Fibroblast of upper back skin (primary cell): ENCODE measurements at places on chromosomes 11 and 22.

DNA sequence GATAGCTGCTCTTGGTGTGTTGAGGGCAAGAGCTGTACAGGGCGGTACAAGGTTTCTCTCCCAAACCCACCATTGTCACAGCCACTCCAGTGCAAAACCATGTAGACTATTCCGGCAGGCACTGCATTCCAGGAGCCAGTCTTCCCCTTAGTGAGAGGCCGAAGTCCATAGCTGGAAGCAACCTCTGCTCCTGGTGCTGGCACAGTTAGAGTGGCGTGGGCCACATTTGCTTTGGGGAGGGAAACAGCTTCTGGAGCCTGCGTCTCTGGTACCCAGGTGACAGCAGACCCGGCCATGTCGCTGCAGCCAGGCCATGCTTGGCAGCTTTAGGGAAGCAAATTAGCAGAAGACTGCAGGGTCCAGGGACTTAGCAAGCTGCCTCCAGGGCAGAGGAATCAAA lies 788.0 kb downstream of the BRD1 start:
- DNase-seq, result no peak

DNA sequence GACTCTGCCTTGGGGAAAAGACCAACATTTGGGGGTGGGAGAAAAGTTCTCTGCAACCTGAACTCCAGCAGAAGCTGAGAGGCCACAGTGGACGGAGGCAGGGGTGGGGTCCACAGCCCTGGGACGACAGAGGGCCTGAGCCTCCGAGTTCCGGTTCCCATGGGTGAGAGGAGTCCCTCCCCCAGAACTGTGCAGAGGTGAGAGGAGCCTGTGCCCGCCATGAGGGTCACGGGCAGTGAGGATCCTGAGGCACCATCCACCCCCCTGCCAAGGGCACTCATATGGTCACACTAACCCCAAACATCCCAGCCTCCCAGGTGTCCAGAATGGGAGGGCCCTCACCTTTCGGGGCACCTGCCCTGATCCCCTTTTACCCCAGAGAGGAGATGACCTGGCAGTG lies 30.5 kb downstream of the KIAA0930 start:
- DNase-seq, result no peak

DNA sequence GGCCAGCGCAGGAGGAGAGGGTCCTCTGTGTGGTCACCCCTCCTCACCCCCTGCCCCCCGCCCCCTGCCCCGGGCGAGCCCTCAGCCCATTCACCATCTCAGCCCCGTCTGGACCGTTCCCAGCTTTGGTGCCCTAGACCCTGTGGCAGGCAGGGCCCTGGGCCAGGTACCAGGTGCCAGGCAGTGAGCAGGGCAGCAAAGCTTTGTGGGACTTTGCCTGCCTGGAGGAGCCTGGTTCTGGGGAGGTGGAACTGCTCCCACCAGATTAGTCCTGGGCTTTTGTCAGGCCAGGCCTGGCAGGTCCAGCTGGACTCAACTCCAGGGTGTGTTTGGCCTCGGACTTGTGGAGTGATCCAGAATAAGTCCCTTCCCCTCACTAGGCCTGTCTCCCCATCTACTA lies 13.7 kb upstream of the MYRF start:
- no peak for DNase-seq

DNA sequence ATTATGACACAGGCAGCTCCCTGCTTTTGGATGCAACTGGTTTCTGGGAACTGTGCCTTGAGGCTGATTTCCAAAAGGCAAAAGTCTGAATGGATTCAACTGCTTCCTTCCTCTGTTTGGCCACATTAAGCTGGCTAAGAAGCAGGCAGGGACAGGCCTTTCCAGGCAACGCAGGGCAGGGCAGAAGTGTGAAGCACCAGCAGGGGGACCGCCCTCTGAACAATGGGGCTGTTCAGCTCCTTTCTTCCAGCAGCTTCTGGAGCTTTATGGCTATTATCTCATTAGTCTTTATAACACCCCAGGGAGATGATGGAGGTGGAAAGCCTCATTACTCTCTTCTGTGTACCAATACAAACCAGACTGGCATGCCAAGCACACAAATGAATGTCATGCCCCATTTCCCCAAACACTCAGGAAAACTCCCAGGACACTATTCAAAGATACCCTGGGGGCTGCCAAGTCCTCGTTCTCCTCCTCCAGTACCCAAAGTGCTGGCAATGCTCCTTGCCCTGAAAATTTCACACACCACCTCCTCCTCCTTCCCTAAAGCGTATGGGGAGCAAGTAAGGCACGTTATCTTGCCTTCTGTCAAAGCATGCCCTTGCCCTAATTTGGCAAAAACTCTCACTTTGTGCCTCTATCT lies 21.3 kb downstream of the MORC2 start:
- no peak for DNase-seq

DNA sequence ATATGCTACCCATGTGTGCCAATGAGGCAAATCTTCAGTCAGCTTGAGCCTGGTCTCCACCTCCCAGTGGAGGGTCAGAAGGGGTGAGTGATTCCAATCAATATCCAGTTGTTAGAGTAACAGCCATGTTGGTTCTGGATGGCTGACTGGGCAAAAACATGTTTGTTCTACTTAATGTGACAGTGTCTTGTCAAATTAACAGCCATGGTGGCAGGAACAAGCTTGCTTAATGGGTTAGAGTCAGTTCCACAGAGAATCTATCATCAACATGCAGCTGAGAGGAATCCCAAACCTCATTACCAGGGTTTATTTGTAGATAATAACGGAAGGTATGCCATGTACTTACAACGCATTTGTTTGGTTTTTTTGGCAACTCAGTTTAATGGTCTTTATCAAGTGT lies 133.2 kb downstream of the SLC17A6 start:
- DNase-seq, result no peak

DNA sequence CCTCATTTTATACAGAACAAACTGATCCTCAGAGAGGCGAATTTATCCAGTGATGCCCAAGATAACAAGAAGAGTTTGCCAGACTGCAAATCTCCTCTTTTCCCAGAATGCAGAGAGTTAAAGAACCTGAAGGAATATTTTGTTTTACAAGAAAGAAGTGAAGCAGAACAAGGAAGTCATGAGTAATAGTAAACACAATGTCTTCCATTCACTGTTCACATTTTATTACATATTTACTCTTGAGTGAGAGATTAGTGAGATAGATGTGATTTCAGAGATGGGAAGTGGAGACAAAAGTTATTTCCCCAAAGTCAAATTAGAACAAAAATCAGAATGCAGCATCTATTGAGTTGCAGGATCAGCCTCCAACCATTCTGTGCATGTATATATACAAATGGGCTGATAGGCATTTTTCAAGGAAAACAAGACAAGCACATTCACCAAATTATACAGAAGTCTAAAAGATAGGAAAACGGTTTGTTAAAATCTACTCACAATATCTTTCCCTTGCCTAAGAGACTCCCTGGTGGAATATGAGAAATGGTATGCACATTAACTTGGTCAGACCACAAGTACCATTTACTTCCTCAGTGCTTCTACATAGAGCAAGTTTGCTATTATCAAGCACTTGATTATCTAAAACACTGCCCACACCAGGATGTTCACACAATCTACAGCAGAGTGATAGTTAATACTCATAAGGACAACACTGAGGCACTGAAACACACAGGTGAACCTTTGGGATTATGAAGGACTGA lies 12.0 kb downstream of the GUCY1A2 start:
- DNase-seq, result no peak

DNA sequence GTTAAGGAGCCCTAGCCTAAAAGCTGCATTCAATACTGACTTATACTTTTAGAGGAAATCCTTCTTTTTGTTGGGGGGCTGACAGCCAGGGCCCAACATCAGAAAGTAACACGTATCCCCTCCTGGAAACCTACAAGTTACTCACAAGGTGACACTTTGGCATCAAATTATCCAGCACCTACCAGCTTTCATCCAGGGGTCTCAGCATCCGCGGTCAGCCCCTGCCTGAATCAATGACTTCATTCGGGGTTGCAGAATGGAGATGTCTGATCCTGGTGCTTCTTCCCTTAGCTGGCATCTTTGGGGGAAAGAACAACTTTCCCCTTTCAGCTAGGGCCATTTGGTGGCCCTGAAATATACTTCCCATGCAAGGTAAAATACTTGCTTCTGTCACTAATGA lies 5.3 kb upstream of the NAP1L4 start:
- DNase-seq, result no peak

- no peak for DNase-seq
Measured at GRCh38 chr11:35742707-35743454, 80.3 kb downstream of the TRIM44 start.

GRCh38 chr11:27563201-27563600 lies 56.6 kb upstream of the LIN7C start:
- DNase-seq, result peak; percentile 27

- DNase-seq, result no peak
Measured at GRCh38 chr11:59418156-59418555, 8.1 kb downstream of the OR5A2 start.

DNA sequence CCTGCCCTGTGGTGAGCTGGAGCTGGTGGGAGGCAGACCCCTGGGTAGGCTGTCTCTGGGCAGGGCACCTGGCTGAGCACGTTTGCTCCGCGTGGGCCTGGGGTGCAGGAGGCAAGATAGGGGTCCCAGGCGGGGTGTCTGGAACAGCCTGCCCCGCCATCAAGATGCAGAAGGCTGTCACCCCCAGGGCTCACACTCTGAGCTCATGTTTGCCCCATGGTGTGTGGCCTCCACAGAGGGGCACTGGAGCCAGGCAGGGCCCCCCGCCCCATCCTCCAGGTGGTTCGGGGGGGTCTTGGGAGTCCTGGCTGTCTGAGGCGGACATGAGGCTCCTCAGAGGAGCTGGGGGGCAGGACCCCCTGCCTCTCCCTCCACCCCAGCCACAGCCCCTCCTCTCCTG lies 28.9 kb upstream of the CARS1 start:
- no peak for DNase-seq

- no peak for DNase-seq
Measured at GRCh38 chr22:49693848-49694247, 133.8 kb downstream of the BRD1 start.

DNA sequence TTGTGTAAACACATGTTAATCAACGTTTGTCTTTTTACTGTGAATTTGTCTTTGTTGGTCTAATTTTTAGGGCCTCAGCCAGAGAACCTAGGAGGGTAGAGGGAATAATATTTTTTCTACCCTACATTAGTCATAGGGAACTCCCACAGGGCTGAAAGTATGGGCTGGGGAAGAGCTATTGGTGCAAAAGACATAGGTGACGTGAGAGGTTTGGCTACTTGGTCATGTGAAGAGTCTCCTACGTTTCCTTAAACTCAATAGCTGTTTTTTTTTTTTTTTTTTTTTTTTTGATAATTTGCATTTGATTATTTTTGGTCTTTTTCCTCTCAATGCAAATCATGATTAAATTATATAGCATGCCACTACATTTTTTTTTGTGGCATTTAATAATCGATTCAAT lies 15.9 kb upstream of the MMP7 start:
- DNase-seq, result no peak

GRCh38 chr22:41302811-41303210 lies 1.5 kb downstream of the ZC3H7B start:
- DNase-seq, result no peak

- DNase-seq, result no peak
Measured at GRCh38 chr11:12218909-12219308, 108.5 kb downstream of the MICAL2 start.

GRCh38 chr22:49302530-49302929 lies 525.1 kb downstream of the BRD1 start:
- DNase-seq, result no peak

GRCh38 chr22:42116848-42117424 lies 13.7 kb downstream of the CYP2D6 start:
- DNase-seq, result no peak

- DNase-seq, result no peak
Measured at GRCh38 chr11:102117472-102118113, 7.3 kb downstream of the YAP1 start.

DNA sequence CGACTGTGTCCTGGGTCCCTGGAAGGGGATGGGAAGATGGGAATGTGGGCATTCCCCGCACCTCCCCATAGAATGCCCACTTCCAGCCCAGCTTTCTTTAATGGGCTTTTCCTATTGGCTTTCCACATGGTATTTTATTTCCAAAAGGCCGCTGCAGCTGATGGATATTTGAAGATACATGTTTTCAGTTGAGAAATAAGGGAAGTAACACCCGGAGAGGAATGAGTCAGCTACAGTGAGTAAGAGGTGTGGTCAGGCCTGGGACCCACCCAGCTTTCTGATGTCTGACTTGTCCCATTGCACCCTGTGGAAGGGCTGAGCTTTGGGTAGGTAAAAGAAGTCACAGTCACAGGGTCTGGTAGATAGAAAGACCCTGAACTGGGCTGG lies 476.9 kb downstream of the MIAT start:
- peak; percentile 95 for DNase-seq

- DNase-seq, result peak; percentile 63
Measured at GRCh38 chr11:75946531-75947530, 131.8 kb downstream of the UVRAG start.

GRCh38 chr11:40268551-40268950 lies 1190.9 kb downstream of the LRRC4C start:
- DNase-seq, result no peak

DNA sequence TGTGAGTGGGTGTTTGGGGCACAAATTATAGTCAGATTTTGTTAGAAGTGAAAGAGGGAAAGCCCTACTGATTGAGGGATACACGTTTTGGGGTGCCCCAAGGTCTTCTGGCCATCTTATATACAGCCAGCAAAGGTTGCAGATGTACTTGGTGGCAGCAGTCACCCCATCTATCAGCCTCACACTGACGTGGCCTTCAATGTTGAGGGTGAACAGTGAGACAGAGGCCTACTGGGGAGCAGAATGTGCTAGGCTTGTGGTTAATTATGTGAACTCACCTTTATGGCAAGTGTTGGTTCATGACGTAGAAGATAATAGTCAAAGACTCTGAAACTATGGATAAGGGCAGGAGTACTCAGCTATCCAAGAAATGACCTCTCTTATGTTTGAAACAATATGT lies 121.2 kb downstream of the TRIM44 start:
- no peak for DNase-seq

GRCh38 chr22:45314054-45314721 lies 4.5 kb downstream of the FAM118A start:
- no peak for DNase-seq

DNA sequence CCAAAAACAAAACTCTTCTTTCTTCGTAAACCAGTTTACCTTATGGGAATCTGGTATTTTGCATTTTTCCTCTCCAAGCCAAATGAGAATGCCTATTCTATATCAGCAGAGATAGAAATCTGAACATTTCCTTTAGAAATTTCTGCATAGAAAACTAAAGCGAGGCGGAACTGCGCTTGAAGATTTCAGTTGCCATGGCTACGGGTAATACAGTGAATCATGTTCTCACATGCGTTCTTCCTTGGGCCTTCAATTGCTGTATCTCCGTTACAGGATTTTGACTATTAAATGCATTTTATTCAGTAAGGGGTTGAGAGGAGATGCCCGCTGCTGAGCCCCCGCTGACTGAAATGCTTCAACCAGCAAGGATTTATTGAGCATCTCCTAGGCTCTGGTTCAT lies 108.2 kb upstream of the CRYBB3 start:
- no peak for DNase-seq
